ENCODE measurements at places on chromosomes 1 and 21. TPM values are rescaled to one million over a fixed set of nuclear protein-coding genes. Genes with fewer than 3 reads are reported as not detected.

The ANKRD65 gene
- total RNA-seq: not detected

The CFHR4 gene
- not detected for total RNA-seq

The EDN2 gene
- total RNA-seq: not detected

The OR2AK2 gene
- total RNA-seq: 0.39 TPM

The S100A5 gene
- not detected for total RNA-seq

The PROX1 gene
- 3.8 TPM for total RNA-seq

The CDCA8 gene
- 1.3 TPM for total RNA-seq

GRCh38 chr21:39373634-39374033, 24.7 kb upstream of the HMGN1 start:
- no peak overlapping the region for H3K4me3 ChIP-seq
- H3K27ac ChIP-seq: no peak overlapping the region
- H3K27me3 ChIP-seq: no peaks in the 10 kb centered on the region
- DNase-seq: peak; percentile 47
- no peaks in the 10 kb centered on the region for H3K4me1 ChIP-seq

DNA sequence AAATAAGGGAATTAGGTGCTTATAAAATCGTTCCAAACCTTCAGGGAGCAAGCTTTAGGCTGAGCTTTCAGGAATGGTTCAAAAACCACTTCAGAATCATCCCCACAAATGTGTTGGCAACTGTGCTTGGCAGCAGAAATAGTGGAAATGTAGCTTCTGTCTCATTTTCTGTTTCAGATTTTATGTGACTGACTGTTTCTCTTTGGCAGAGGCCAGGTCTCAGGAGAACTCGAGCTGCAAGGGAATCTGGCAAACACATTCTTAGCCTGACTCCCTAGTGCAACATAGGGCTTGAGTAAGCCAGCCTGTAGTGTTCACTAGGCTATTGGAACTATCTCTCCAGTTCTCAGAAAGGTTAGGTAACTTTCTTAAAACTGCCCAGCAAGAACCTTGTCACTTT, 128.6 kb downstream of the PLA2G4A start:
- H3K4me3 ChIP-seq: no peak overlapping the region
- no peak for DNase-seq
- H3K36me3 ChIP-seq: no peaks in the 10 kb centered on the region
- H3K4me1 ChIP-seq: no peaks in the 10 kb centered on the region

GRCh38 chr1:64179588-64179987, 23.8 kb upstream of the UBE2U start:
- no peaks in the 10 kb centered on the region for H3K36me3 ChIP-seq
- DNase-seq: no peak
- peaks cover 3% of the 10 kb centered on the region for H3K4me1 ChIP-seq
- H3K27me3 ChIP-seq: no peaks in the 10 kb centered on the region

GRCh38 chr1:219443763-219444162, 169.1 kb downstream of the ZC3H11B start:
- no peak overlapping the region for H3K27ac ChIP-seq
- no peak overlapping the region for H3K4me3 ChIP-seq
- H3K36me3 ChIP-seq: no peaks in the 10 kb centered on the region

GRCh38 chr1:165564561-165564960, 20.8 kb downstream of the LRRC52 start:
- H3K36me3 ChIP-seq: no peaks in the 10 kb centered on the region
- H3K4me3 ChIP-seq: no peak overlapping the region
- H3K4me1 ChIP-seq: no peaks in the 10 kb centered on the region
- no peak for DNase-seq

DNA sequence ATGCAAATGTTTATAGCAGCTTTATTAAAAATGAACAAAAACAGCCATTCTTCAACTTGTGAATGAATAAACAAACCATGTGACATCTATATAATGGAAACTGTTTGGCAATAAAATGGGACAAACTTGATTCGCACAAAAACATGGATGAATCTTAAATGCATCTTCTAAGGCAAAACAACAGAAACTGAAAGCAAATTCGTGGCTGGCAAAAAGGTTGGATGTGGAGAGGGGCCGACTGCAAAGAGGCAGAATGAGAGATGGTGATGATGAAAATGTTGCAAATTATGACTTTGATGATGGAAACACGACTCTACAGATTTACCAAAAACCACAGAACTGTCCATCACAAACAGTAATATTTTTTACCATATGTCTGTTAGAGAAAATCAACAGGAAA, 327.0 kb upstream of the NR5A2 start:
- no peaks in the 10 kb centered on the region for H3K27me3 ChIP-seq
- H3K4me1 ChIP-seq: no peaks in the 10 kb centered on the region
- no peaks in the 10 kb centered on the region for H3K36me3 ChIP-seq
- H3K4me3 ChIP-seq: no peak overlapping the region

DNA sequence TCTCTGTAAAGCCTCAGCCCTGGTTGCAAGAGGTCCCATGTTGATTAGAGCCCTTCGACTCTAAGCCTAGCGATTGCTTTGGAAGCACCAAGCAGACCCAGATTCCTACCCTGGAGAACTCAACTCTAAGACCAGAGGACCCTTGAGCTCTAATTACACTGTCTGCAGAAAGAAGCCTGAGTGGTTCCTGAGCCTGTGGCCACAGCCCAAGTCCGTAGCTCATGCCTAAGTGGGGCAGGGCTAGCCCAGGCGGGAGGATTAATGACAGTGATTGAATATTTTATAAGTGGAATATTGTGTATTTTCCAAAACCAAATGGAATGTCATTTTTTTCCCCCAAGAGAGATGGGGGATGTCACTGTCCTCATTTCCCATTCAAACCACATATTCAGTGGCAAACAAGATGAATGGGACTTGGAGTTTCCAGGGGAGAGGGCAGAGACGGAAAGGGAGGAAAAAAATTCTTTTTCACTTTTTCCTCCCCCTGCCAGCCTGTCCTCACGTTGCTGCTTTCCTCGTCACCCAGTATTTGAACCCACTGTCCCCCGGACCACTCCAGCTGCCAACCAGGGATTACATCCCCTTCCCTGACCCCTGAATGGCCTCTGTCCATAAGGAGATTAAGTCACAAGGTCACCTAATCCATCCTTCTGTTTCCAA, 79.6 kb upstream of the CTTNBP2NL start:
- H3K27me3 ChIP-seq: peaks cover 6% of the 10 kb centered on the region
- H3K27ac ChIP-seq: no peak overlapping the region
- H3K4me3 ChIP-seq: no peak overlapping the region
- no peaks in the 10 kb centered on the region for H3K4me1 ChIP-seq

GRCh38 chr1:9894115-9894514, 16.0 kb downstream of the CTNNBIP1 start:
- peaks cover 2% of the 10 kb centered on the region for H3K36me3 ChIP-seq
- peaks cover 20% of the 10 kb centered on the region for H3K4me1 ChIP-seq
- no peaks in the 10 kb centered on the region for H3K27me3 ChIP-seq

DNA sequence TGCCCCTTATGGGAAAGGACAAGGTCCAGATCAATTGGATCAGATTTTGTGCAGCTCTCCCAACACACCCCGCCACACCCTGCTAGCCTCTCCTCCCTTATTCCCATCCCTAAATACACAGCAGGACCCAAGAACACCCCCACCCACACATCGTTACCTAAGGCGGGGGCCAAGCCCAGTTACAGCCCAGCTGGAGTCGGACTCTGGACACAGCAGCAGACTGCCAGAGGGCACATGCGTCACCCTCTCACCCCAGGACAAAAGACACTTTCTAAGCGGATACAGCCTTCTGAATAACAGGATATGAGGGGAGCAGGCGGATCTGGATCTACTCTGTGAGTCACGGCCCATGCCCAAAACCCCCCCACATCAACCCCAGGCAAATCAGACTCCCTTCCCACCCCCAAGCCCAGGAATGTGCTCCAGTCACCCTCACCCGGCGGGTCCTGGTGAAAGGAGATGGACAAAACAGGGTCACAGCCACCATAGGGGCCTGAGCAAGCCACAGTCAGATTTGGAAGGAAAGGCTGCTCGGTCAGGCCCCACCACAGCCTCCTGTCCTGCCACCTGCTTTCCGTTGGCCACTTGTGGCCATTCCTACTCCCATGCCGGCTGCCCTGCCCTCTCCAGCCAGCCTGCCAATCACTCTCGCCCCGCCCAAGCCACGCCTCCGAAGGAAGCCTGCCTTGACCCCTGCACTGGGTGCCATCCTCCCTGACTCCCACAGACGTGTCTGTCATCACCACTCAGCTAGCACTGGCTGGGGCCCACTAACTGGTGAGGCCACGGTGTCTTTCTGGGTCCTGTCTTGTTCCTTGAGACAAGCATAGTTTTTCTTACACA, 4.0 kb downstream of the S100A16 start:
- no peak overlapping the region for H3K27ac ChIP-seq
- H3K4me1 ChIP-seq: no peaks in the 10 kb centered on the region
- H3K27me3 ChIP-seq: no peaks in the 10 kb centered on the region
- H3K4me3 ChIP-seq: no peak overlapping the region
- no peak for DNase-seq
- H3K36me3 ChIP-seq: no peaks in the 10 kb centered on the region

DNA sequence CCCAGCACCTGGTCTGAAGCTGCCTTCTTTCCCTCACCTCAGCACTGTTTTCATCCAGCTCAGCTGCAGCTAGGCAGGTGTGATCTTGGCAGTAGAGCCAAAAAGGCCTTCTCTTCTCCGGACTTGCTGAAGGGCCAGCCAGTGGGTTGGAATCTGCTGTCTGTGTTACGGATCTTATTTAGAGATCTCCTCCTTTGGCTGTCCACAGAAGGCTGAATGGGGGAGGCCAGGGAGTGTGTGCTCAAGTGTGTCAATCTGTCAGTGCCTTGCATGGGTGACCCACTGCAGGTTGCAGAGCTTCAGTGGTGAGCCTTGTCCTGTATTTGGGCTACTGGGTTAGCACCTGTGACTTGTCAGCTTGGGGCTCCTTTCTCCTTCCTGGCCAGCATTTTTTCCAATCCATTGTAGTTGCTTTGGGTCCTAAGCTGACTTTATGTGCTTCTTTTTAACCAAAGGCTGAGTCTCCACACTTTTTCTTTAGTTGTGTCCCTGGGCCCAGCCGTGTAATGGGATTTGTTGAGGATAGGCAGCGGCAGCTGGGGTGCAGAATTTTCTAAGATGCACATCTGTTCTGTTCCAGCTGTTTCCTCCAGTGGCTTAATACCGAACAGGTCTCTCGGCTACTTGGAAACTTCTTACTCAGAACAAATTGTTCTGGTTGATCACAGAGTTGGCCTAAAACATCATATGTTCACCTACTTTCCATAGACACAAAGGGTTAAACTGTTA, 126.8 kb downstream of the PEX14 start:
- H3K27ac ChIP-seq: no peak overlapping the region
- H3K27me3 ChIP-seq: no peaks in the 10 kb centered on the region
- DNase-seq: no peak
- H3K4me3 ChIP-seq: no peak overlapping the region
- no peaks in the 10 kb centered on the region for H3K36me3 ChIP-seq
- no peaks in the 10 kb centered on the region for H3K4me1 ChIP-seq

- no peak overlapping the region for H3K27ac ChIP-seq
- no peak for DNase-seq
- H3K27me3 ChIP-seq: no peaks in the 10 kb centered on the region
- H3K36me3 ChIP-seq: no peaks in the 10 kb centered on the region
Observed at GRCh38 chr1:94068999-94069918, 51.7 kb downstream of the ABCA4 start.

- H3K4me1 ChIP-seq: peaks cover 11% of the 10 kb centered on the region
- H3K4me3 ChIP-seq: peak overlapping the region; percentile 49
- no peak overlapping the region for H3K27ac ChIP-seq
Observed at GRCh38 chr1:119675349-119676345, 27.6 kb upstream of the ZNF697 start.

GRCh38 chr1:158943059-158943458, 11.7 kb downstream of the PYHIN1 start:
- H3K27me3 ChIP-seq: no peaks in the 10 kb centered on the region
- no peak for DNase-seq
- H3K36me3 ChIP-seq: peaks cover 2% of the 10 kb centered on the region
- no peak overlapping the region for H3K4me3 ChIP-seq
- no peak overlapping the region for H3K27ac ChIP-seq
- no peaks in the 10 kb centered on the region for H3K4me1 ChIP-seq

GRCh38 chr1:171195767-171196166, 10.7 kb downstream of the FMO2 start:
- H3K4me3 ChIP-seq: no peak overlapping the region
- no peak overlapping the region for H3K27ac ChIP-seq
- no peak for DNase-seq

- H3K27me3 ChIP-seq: no peaks in the 10 kb centered on the region
- no peak overlapping the region for H3K27ac ChIP-seq
- no peaks in the 10 kb centered on the region for H3K36me3 ChIP-seq
- no peak overlapping the region for H3K4me3 ChIP-seq
- no peak for DNase-seq
- no peaks in the 10 kb centered on the region for H3K4me1 ChIP-seq
Observed at GRCh38 chr1:177629526-177629925, 340.3 kb downstream of the SEC16B start.

GRCh38 chr21:14917762-14918161, 147.0 kb downstream of the NRIP1 start:
- no peak overlapping the region for H3K27ac ChIP-seq
- no peak overlapping the region for H3K4me3 ChIP-seq
- no peaks in the 10 kb centered on the region for H3K27me3 ChIP-seq
- H3K36me3 ChIP-seq: no peaks in the 10 kb centered on the region
- DNase-seq: no peak
- H3K4me1 ChIP-seq: no peaks in the 10 kb centered on the region

DNA sequence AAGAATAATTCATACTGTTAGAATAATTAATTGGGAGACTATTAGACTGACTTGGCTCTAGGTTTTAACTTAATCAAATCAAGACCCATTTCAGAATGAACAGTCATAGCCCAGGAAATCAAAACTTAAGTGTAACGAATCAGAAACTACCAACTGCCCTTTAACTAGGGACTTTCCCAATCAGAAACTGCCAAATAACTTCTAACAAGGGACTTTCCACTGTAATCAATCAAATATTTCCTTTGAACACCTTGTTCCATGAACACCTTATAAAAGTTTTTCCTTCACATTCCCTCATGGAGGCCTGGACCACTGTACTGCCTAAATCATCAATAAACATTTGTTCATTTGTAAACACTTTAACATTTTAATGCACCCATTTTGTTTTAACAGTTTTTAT, 1054.7 kb upstream of the TMPRSS15 start:
- no peak overlapping the region for H3K27ac ChIP-seq
- no peak for DNase-seq
- H3K4me3 ChIP-seq: no peak overlapping the region
- no peaks in the 10 kb centered on the region for H3K36me3 ChIP-seq

DNA sequence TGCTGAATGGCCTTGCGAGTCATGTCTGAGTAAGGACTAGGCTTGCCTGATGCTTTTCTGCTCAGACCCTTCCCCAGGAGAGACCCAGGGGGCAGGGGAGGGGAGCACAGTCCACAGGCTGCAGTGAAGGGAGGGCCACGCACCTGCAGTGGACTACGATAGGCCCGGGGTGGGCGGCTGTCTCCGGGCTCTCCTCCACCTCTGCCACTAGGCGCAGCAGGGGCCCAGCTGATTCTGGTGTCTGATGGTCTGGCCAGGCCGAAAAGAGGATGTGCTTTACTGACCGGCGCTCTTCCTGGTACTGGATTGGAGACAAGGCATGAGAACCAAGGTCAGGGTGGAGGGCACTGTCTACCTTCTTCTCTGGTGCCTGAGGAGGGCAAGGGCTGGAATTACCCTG, 7.9 kb upstream of the ARL8A start:
- no peak overlapping the region for H3K4me3 ChIP-seq
- H3K27ac ChIP-seq: no peak overlapping the region
- no peak for DNase-seq
- peaks cover 11% of the 10 kb centered on the region for H3K36me3 ChIP-seq

All from B cell (primary cell).